Foreskin fibroblast (primary cell): ENCODE measurements at places on chromosomes 2 and 18.

- no peak for DNase-seq
Observed at GRCh38 chr2:129276978-129277584, 702.4 kb upstream of the RAB6C start.

DNA sequence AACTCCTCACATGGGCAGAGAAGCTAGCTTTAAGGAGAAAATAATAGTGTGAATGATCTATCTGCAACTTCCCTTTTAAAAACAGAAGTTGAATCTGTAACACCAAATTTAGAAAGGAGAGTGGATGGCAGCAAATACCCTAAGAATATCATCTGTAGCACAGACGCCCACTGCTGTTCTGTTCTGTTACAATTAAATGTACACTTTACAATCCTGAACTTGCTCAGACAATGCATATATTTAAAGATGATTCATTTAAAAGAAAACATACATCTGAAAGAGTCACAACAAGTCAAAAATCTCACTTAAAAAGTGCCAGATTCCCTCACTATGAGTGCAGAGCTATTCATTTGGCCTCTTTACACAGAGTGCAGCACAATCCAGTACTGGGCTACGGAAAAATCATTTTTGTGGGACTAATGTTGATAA, 8.0 kb upstream of the SERTAD2 start:
- DNase-seq = peak; percentile 44

DNA sequence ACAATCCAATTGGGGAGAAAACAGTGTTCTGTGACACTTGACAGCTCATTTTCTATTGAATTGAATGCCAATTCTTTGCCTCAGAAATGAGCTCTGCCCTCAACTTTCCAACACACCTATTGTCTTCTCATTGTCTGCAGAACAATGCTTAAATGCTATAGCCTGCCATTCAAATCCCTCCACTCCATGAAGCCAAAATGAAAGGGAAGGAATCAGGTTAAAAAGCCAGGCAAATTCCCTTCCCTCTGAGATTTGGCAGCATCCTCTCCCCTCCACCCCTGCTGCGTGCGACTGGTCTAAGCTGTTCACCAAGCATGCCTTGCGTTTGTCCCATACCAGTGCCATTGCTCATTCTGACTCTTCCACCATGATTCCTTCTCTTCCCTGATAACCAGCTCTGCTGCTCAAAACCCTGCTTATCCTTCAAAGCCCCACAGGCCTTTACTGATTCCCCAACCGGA, 32.4 kb upstream of the TMEM131 start:
- DNase-seq = peak; percentile 16

DNA sequence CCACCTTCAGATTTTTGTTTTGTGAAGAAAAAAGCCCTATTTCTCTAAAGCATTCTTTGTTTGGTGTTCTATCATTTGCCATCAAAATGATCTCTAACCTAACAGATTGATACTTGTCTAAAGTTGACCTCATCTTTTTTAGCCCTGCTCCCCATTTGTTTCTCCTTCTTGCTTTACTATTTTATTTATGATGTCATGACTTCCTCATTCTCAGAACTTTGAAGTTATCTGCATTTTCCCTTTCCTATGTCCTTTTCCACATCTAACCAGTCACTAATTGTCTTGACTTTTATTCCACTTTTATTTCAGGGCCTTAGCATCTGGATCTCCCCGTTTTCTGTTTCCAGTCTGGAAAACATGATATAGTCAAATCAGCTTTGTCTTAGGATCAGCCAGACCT, 8.3 kb downstream of the RAPGEF4 start:
- DNase-seq = no peak

DNA sequence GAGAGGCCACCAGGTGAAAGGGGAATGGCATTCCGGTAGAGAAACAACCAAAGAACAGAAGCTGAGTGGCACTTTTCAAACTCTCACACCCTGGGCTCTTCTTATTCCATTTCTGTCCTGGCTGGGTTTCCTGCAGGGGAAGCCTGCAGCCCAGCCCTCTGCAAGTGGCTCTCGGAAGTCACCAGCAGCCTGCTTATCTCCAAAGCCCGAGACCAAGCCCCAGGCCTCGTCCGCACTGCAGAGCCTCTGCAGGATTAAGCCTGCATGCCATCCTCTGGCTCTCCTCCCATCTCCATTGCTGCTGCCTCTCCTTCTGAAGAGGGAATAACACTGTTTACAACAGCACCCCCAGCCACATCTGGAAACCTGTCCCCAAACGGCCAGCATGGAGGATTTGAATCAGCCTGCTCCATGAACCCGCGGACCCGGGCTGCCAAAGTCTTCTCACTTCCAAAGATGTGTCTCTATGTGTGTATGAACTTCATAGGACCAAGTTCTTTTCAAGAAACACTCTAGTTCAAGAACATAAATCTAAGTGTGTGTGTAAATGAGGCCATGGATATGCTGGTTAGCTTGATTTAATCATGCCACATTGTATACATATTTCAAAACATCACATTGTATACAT, 54.2 kb downstream of the DIPK1C start:
- no peak for DNase-seq

DNA sequence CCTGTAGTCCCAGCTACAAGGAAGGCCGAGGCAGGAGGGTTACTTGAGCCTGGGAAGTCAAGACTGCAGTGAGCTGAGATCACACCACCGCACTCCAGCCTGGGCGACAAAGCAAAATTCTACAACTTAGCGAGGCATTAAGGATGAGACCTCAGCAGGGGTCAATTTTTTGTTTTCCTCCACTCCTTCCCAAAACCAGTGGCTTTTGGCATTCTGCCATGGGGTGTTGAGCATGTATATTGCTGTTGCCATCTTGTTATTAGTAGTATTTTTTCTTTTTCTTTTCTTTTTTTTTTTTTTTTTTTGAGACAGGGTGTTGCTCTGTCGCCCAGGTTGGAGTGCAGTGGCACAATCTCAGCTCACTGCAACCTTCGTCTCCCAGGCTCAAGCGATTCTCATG, 8.9 kb upstream of the GIGYF2 start:
- DNase-seq = no peak
